ENCODE measurements at places on chromosomes 5 and 9. TPM values are rescaled to one million over a fixed set of nuclear protein-coding genes. Genes with fewer than 3 reads are reported as not detected.
A peak's percentile ranks its signal among the peaks of the same experiment; 100 is the strongest.

Gene FAM200C
- 0.47 TPM for total RNA-seq

GRCh38 chr5:157326440-157327005 is 60.6 kb downstream of the CYFIP2 start:
- DNase-seq: no peak
- H3K4me3 ChIP-seq: no peak overlapping the region
- peaks cover 95% of the 10 kb centered on the region for H3K36me3 ChIP-seq
- no peaks in the 10 kb centered on the region for H3K27me3 ChIP-seq

DNA sequence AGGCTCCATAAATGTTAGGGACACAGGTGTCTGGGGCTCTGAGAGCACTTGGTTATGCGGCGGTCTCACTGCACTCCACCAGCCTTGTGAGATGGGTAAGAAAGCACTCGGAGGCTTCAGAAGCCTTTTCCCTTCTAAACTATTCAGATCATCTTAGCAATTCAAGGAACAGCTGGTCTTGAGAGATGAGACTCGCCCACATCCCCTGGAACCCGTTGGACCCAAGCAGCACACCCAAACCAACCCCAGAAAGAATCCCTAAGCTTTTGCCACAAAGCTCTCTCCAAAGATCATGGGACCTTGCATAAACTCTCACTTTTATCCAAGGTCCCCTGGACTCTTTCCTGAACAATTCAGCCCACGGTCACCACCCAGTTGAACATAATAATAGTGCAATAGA is 90.2 kb downstream of the RAPGEF1 start:
- H3K36me3 ChIP-seq: peaks cover 13% of the 10 kb centered on the region
- H3K27ac ChIP-seq: no peak overlapping the region
- DNase-seq: no peak
- no peaks in the 10 kb centered on the region for H3K27me3 ChIP-seq
- no peaks in the 10 kb centered on the region for H3K4me1 ChIP-seq

DNA sequence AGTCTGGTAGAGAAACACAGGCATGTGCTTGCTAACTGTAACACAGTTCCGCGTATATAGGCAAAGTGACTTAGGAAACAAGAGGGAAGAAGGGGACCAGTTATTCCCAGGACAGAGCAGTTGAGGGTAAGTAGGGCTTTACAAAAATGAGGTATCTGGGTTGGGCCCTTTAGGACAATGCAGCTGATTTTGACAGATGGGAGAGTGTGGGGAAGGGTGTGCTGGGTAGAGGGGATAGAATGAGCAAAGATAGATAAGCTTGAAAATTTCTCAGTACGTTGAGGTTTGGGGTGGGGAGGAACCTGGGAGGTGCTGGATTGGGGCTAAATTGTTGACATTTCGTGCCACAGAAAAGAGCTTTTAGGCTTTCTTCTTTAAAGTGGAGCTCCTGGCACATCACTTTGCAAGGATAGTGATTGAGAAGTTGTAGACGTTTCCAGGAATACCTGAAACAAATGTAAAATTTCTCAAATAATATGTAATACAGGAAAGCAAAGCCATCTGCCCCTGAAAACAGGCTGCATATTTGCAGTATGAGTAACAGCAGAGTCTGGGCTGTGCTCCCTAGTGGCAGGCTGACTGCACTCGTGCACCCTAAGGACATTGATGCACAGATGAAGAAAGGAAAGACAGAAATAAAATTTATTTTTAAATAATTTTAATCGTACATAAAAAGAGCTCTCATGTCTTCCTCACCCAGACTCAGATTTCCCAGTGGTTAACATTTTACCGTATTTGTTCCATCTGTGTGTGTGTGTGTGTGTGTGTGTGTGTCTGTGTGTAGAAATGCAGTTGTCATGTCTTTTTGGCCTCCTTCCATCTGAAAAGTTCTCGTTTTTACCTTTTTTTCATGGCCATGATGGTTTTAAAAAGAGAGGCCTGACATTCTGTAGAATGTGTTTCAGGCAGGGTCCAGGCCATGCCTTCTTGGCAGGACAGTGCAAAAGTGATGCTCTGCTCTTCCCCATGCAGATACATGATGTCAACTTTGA is 144.9 kb upstream of the DMRT1 start:
- H3K4me3 ChIP-seq: no peak overlapping the region
- no peak for DNase-seq
- H3K27me3 ChIP-seq: peaks cover 2% of the 10 kb centered on the region
- no peaks in the 10 kb centered on the region for H3K36me3 ChIP-seq
- no peaks in the 10 kb centered on the region for H3K4me1 ChIP-seq
- no peak overlapping the region for H3K27ac ChIP-seq

- no peak overlapping the region for H3K27ac ChIP-seq
- no peak for DNase-seq
These were observed 200.8 kb downstream of the CHSY3 start for GRCh38 chr5:130104895-130105688.

Gene SNCB
- not detected for total RNA-seq

DNA sequence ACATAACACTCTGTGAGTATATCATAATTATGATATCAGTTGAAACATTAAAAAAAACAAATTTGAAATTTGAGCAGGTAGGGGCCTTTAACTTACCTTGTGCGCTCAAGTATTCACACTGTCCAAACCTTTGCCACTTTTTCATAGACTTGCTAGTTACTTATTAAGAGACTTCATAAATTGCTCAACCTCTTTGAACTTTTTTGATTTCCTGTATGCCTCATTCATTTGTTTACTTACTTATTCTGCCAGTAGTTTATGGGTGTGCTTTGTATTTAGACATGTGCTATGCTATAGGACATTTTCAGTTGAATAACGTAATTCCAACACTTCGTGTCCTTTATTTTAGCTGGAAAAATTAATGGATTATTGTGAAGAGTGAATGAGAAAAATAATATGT is 204.8 kb downstream of the HCN1 start:
- no peaks in the 10 kb centered on the region for H3K27me3 ChIP-seq
- H3K36me3 ChIP-seq: no peaks in the 10 kb centered on the region
- no peak overlapping the region for H3K4me3 ChIP-seq
- H3K27ac ChIP-seq: no peak overlapping the region

Gene SVEP1
- not detected for total RNA-seq

DNA sequence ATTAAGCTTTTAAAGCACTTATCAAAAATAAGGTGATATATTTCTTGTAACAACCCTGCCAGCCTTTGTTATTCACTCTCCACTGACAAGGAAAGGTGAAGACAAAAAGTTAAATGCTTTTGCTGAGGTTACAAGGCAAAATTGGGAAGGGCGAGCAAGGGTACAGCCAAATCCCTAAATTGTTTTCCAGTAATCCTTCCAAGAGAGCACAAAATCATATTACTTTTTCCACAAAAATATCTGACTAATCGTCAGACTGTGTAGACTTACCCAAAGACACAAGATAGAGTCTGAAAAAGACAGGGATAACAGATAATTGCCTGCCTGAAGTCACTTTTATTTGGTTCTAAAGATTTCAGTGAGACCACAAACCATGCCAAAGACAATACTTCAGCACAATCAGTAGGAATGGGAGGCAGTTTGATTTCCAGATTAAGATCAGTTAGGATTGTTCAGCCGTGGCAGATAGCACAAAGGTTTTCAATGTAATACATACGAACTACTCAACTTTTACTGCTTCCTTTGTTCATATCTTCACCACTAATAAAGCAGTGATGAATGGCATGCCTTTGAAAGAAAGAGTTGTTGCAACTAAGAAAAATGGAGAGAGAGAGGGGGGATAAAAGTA is 383.8 kb upstream of the TUSC1 start:
- H3K4me1 ChIP-seq: no peaks in the 10 kb centered on the region
- no peak overlapping the region for H3K4me3 ChIP-seq
- H3K27ac ChIP-seq: no peak overlapping the region
- no peaks in the 10 kb centered on the region for H3K36me3 ChIP-seq
- no peaks in the 10 kb centered on the region for H3K27me3 ChIP-seq

Gene NOP16
- total RNA-seq: 13.2 TPM

Gene FAM169A
- 13.8 TPM for total RNA-seq

GRCh38 chr5:85533341-85534047 is 1084.2 kb upstream of the COX7C start:
- no peak overlapping the region for H3K27ac ChIP-seq
- H3K4me3 ChIP-seq: no peak overlapping the region
- no peaks in the 10 kb centered on the region for H3K36me3 ChIP-seq

GRCh38 chr5:150639377-150639692 is 1.1 kb upstream of the SYNPO start:
- H3K27ac ChIP-seq: no peak overlapping the region
- H3K27me3 ChIP-seq: peaks cover 24% of the 10 kb centered on the region
- no peak for DNase-seq
- H3K4me1 ChIP-seq: no peaks in the 10 kb centered on the region
- no peaks in the 10 kb centered on the region for H3K36me3 ChIP-seq

GRCh38 chr9:123608104-123608503 is 252.1 kb downstream of the CRB2 start:
- no peak for DNase-seq
- no peaks in the 10 kb centered on the region for H3K36me3 ChIP-seq
- no peaks in the 10 kb centered on the region for H3K27me3 ChIP-seq

GRCh38 chr5:140249536-140249935 is 53.4 kb downstream of the PFDN1 start:
- H3K4me1 ChIP-seq: peaks cover 47% of the 10 kb centered on the region
- DNase-seq: no peak
- H3K36me3 ChIP-seq: peaks cover 15% of the 10 kb centered on the region
- no peak overlapping the region for H3K27ac ChIP-seq

Gene HMMR
- 0.70 TPM for total RNA-seq

Gene C1QTNF2
- not detected for total RNA-seq

Gene SAXO1
- total RNA-seq: not detected

- H3K27ac ChIP-seq: no peak overlapping the region
- no peak overlapping the region for H3K4me3 ChIP-seq
- H3K4me1 ChIP-seq: no peaks in the 10 kb centered on the region
- no peaks in the 10 kb centered on the region for H3K27me3 ChIP-seq
- peaks cover 51% of the 10 kb centered on the region for H3K36me3 ChIP-seq
These were observed 41.1 kb downstream of the NFX1 start for GRCh38 chr9:33331377-33331891.

GRCh38 chr5:123115020-123115419 is 26.0 kb downstream of the PRDM6 start:
- no peak for DNase-seq
- H3K36me3 ChIP-seq: no peaks in the 10 kb centered on the region
- H3K4me1 ChIP-seq: no peaks in the 10 kb centered on the region
- H3K27ac ChIP-seq: no peak overlapping the region
- peaks cover 3% of the 10 kb centered on the region for H3K27me3 ChIP-seq

Gene TMEFF1
- 0.22 TPM for total RNA-seq

DNA sequence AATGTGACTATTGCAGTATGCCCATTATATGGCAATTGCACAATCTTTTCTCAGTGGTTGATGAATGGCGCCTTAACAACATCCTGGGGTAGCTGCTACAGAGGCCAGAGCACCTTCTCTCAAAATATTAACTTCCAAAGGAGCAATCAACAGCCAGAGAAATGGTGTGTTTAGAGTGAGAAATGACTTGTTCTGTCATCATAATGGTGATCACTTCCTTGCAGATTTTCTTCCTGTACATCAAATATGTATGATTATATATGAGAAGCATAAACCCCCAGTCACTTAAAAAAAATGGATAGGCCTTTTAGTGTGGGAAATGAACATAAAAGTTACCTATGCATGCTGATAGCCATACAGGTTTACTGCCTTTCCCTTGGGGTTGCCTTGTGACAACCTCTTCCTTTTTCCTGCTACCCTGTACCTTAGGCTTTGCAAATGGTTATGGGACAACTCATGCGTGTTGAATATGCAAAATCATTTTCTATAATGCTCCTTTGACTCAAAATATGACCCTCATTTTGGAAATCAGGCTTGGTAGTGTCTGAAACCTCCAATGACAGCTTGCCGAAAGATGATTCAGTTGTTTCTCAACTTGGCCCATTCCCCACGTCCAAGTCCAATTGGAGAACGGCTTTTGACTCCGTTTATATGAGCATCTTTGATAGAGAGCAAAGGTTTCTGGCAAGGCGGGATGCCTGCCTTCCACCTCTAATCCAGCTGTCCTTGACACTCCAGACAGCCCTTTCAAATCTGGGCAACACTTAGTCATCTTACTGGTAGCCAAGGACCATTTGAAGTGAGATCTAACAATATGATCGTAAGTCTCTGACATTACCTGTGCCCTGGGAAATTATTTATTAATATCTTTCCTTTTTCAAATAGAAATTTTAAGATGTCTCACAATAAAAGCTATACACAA is 69.3 kb downstream of the SLC1A1 start:
- no peak overlapping the region for H3K27ac ChIP-seq
- H3K27me3 ChIP-seq: no peaks in the 10 kb centered on the region
- no peaks in the 10 kb centered on the region for H3K36me3 ChIP-seq
- H3K4me1 ChIP-seq: peaks cover 11% of the 10 kb centered on the region

GRCh38 chr9:130172161-130172857 is at the start of gene NCS1:
TSS of gene NCS1 (plus strand) at chr9:130172404. CDS start at chr9:130172664, 260 bp downstream.
- peaks cover 34% of the 10 kb centered on the region for H3K27me3 ChIP-seq
- H3K36me3 ChIP-seq: no peaks in the 10 kb centered on the region
- peak within 1 kb of the TSS; percentile 49 for H3K4me3 ChIP-seq
- H3K4me1 ChIP-seq: peaks cover 2% of the 10 kb centered on the region

GRCh38 chr9:16316911-16317817 is 553.3 kb downstream of the BNC2 start:
- no peaks in the 10 kb centered on the region for H3K27me3 ChIP-seq
- DNase-seq: no peak
- H3K27ac ChIP-seq: no peak overlapping the region
- no peaks in the 10 kb centered on the region for H3K36me3 ChIP-seq

DNA sequence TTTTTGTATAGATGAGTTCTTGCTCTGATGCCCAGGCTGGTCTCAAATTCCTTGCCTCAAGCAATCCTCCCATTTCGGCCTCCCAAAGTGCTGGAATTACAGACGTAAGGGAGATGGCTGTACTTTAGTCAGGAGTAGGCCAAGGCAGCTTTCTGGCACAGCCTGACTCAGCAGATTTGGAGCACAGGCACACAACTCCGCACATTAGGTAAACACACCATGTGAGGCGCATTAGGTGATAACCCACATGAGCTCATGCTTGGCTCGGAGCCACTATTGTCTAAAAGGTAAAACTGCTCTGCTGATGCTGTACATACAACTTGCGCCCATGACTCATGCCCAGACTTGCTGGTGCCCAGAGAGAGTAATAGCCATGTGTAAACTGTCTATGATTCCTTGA is 1157.9 kb downstream of the TAF11L14 start:
- H3K27me3 ChIP-seq: no peaks in the 10 kb centered on the region
- no peak for DNase-seq
- H3K36me3 ChIP-seq: no peaks in the 10 kb centered on the region
- no peak overlapping the region for H3K4me3 ChIP-seq

All from T-cell (primary cell).